ENCODE measurements at places on chromosomes 13 and 19.

DNA sequence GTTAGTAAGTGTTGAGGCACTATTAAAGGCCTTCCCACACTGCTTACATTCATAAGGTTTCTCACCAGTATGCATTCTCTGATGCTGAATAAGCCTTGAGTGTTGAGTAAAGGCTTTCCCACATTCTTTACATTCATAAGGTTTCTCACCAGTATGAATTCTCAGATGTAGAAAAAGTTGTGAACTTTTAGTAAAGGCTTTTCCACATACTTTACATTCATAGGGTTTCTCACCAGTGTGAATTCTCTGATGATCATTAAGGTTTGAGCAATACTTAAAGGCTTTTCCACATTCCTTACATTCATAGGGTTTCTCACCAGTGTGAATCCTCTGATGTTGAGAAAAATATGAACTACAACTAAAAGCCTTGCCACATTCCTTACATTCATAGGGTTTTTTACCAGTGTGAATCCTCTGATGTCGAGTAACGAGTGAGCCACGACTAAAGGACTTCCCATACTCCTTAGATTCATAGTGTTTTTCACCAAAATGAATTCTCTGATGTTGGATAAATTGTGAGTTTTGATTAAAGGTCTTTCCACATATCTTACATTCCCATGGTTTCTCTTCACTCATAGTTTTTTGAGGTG is 24.2 kb downstream of the ZNF829 start:
- DNase-seq: no peak

DNA sequence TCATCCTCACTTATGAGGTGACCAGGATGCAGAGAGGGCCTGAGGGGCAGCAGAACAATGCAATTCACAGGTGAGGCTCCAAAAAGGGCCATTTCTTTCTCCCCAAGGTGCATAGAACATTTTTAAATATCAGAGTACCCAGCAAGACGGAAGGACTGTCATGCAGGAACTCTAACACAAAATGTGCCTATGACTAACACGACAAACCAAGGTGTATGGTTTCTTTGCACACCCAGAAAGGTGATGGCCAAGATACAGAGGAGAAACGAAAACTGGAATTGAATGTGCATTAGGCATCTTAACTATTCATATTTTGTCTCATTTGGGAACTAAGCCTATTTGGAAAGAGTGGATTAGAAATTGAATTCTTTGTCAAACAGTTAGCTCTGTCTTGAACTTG is 29.9 kb downstream of the SHISA2 start:
- DNase-seq: no peak

DNA sequence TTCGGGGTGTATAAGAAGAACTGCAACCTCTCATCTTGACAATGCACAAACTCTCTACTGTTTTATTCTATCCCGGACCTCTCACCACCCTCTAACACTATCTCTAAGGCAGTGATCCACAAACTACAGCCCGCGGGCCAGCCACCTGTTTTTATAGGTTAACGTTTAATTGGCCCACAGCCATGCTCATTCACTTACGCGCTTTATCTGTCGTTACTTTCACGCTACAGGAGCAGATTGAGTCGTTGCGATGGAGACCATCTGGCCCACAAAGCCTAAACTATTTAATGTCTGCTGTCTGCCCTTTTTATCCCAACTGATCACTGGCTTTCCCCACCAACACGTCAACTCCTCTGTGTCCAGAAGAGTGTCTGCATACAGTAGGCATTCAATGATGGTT is 158.9 kb downstream of the CACNA1A start:
- no peak for DNase-seq

GRCh38 chr19:1173159-1173844 is 766 bp downstream of the SBNO2 start:
- no peak for DNase-seq

GRCh38 chr19:49210108-49210900 is 52.7 kb downstream of the TRPM4 start:
- DNase-seq: no peak

DNA sequence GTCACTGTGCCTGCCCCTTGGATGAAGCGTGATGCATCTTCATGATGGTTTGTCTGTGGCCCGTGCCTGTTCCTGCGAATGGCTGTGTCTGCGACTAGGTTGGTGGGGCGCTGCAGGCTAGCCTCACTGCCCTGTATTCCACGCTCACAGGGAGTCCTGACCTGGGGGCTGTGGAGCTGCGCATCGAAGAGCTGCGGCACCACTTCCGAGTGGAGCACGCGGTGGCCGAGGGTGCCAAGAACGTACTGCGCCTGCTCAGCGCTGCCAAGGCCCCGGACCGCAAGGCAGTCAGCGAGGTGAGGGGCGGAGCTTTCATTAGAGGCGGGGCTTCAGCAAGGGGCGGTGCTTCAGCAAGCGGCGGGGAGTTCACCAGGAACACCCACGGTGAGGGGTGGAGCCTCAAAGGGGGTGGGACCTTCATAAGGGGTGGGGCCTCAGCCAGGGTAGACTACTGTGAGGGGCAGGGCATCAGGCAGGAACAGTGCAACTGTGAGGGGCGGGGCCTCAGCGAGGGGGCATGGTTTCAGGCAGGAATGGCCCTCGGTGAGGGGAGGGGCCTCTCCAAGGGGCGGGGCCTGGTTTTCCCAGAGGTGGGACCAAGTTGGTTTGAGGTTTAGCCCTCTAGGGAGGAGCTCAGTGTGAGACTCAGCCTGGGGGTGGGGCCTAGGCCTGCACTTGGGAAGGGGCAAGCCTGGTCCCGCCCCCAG is 17.2 kb downstream of the PKN1 start:
- no peak for DNase-seq

GRCh38 chr13:77866971-77867370 is 51.7 kb downstream of the EDNRB start:
- DNase-seq: no peak

DNA sequence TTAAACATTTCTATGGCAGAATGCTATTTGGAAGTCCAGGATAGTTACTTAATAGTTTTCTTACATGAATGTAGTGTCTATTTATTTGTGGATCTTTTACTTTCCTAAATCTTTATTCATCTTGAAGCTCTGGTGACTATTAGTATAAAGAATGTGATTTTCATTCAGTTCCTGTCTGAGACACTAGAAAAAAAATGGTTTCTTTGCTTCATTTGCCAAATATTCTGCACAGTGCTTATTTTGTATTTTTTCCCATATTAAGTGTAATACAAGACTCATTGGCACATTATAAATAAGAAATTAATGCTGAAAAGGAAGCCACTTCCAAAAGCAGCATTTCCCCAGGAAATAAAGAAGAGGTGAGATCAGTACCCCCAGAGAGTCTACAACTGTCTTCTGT is 109.8 kb downstream of the POSTN start:
- DNase-seq: no peak

DNA sequence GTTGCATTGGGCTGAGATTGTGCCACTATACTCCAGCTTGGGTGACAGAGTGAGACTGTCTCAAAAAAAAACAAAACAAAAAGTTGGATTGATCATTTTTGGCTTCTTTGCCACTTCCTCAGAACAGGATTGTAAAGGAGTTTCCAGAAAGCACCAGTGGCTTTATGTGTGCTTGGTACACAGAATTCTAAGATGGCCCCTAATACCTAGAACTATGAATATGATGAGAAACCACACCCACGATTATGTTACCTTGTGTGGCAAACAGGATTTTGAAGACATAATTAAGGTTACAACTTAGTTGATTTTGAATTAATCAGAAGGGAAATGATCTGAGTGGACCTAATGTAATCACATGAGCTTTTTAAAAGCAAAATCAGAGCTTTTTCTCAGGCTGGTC is 26.5 kb downstream of the CEACAM1 start:
- no peak for DNase-seq

- no peak for DNase-seq
Observed at GRCh38 chr19:18932216-18932841, 8.7 kb downstream of the HOMER3 start.

- no peak for DNase-seq
Observed at GRCh38 chr13:52450793-52451116, 321 bp upstream of the VPS36 start.

DNA sequence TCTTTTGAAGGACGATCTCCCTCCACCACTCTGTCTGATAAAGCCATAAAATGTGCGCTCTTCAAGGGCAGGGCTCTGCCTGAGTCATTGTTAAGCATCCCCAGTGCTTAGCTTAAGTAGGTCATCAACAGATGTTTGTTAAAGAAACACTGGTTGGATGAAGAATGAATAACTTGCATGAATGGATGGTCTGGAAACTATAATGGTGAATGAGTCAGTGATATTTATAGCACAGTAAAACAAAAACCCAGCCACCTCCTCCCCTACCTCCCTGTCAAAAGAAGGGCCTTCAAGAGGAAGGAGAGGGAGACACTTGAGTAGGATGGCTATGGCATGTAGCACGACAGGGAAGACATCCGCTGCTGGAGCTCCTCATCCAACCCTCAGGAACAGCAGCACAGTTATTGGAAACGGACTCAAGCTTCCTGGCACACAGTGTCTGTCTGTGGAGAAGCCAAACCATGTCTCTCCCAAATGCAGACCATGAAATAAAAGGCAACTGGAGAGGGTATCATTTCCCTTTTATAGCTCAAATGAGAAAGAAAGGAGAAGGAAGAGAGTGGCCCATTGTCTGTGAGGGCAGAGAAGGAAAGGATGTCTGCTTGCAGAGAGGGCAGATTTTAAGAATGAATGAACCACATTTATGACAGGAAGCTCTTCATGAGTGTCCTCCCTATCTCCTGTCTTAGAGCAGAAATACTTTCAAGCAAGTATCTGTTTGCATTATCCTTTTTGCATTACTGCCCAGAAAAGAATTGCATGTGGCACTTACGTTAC is 183.5 kb upstream of the UBL3 start:
- peak; percentile 14 for DNase-seq

DNA sequence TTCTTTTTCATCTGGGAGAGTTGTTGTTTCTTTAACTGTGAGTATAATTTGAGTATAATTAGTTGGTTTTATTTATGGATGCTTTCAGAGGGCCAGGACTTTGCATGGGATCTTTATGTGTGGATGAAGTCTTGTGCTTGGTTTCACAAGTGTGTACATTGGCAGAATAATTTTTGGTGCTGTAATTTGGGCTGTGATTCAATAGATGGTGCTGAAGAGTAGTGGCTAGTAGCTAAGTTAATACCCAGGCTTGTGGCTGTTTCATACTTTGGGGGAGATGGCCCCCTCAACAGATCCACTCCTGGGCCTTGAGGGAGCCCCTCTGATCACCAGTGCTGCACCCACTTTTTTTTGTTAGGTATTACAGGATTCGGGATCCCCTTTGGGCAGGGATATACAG is 1142.4 kb downstream of the SLITRK1 start:
- no peak for DNase-seq

GRCh38 chr19:43765109-43765876 is 10.5 kb upstream of the SMG9 start:
- DNase-seq: no peak

GRCh38 chr19:16509141-16510061 is 13.2 kb downstream of the C19orf44 start:
- no peak for DNase-seq

DNA sequence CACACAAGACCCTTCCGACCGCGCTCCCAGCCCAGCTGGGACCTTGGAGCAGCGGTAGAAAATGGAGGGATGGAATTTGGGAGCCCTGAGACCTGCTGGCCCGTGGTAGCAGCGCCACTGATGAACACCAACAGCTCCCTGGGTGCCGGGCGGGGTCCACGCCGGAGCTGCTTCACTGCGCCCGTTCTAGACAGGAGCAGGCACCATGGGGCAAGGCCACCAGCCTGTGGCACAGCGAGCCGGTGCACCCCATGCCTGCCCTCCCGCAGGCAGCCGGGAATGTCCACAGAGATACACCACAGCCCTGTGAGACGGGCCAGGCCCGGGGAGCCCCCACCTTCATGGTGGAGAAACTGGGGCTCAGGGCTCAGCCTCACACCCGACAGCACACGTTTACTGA is 9.9 kb upstream of the SHC2 start:
- DNase-seq: no peak

GRCh38 chr19:12792051-12792852 is 966 bp downstream of the JUNB start:
- DNase-seq: no peak

- no peak for DNase-seq
Observed at GRCh38 chr19:10010247-10010691, at the start of gene COL5A3. Gene COL5A3, minus strand, starts transcription at chr19:10010504. Its CDS starts 119 bp downstream, at chr19:10010385.

GRCh38 chr19:16737911-16738310 is 18.3 kb downstream of the NWD1 start:
- DNase-seq: no peak

- DNase-seq: no peak
Observed at GRCh38 chr19:51327066-51328001, 14.6 kb downstream of the VSIG10L start.

DNA sequence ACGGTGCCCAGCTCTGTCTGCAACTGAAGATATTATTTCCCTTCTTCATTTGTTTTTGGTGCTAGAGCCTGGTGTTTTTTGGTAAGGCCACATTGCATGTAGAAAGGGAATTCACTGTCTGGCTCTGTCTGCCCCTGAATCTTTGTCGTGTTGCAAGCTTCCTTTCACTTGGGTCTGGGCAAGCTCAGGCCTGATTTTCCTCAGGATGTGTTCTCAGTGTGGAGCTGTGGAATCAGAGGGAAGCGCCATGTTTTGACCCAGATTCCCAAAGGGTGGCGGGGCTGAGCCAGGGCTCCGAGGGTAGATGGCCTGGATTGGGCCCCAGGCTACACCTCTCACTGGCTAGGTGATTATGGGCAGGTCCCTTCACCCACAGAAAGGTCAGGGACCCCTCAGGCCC is 8.6 kb downstream of the PRKCSH start:
- DNase-seq: no peak

GRCh38 chr19:45471111-45471930 is 3.5 kb downstream of the FOSB start:
- no peak for DNase-seq

DNA sequence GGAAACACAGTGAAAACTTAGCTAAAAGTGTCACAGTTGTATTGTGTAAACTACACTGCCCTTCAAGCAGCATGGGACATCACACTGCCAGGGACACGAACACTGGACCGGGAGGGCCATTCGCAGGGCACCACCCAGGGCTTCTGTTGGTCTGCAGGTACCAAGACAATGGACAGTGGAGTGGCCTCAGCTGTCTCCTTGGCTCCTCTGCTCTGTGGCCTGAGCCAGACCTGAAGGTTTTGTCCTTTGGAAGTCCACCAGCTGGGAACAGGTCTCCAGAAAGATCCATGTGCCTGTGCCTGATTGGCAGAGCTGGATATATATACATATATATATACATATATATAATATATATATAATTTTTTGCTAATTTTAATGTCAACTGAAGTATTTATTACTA is 149.8 kb downstream of the ZNF536 start:
- no peak for DNase-seq

- no peak for DNase-seq
Observed at GRCh38 chr19:2636897-2637683, 65.4 kb downstream of the GNG7 start.

GRCh38 chr13:45537516-45537915 is 72.8 kb downstream of the COG3 start:
- DNase-seq: no peak

- DNase-seq: no peak
Observed at GRCh38 chr13:32587011-32587810, 959 bp downstream of the PDS5B start.

GRCh38 chr13:113860665-113861432 is 3.0 kb downstream of the GAS6 start:
- DNase-seq: no peak

- no peak for DNase-seq
Observed at GRCh38 chr13:75600371-75600770, 35.8 kb upstream of the LMO7 start.

GRCh38 chr13:48165727-48166126 is 67.3 kb upstream of the ITM2B start:
- DNase-seq: no peak

GRCh38 chr19:14434543-14435319 is 1.6 kb downstream of the PKN1 start:
- DNase-seq: no peak

All from NCI-H187 (cell line).